ENCODE measurements at places on chromosomes 4 and X.

DNA sequence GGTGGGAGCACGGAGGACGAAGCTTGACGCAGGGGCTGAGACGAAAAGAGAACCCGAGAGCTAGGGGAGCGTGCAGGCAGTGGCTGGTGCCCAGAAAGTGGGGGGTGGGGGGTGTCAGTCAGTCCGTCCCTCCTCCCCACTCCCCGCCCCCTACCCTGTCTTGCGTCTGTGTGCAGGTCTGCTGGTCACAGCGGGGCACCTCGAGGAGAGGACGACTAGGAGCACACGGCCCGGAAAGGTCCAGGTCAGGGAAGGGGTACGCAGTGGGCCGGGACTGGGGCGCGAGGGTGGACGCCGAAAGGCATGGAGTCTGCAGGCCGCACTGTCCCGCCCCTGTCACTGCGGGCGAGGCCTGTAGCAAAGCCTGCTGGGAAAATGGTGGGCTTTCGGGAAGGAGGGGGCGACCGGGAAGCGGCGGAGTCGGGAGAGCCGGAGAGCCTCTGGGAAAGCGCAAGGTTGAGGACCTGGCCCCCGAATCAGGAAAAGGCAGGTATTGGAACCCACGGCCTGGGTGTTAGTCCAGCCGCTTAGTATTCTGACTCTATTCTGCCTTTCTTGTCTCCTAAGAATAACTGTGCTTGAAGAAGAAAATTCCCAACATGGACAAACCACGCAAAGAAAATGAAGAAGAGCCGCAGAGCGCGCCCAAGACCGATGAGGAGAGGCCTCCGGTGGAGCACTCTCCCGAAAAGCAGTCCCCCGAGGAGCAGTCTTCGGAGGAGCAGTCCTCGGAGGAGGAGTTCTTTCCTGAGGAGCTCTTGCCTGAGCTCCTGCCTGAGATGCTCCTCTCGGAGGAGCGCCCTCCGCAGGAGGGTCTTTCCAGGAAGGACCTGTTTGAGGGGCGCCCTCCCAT, 769 bp downstream of the TCEAL1 start:
- peak; percentile 19 for DNase-seq

GRCh38 chrX:43595931-43596330, 60.2 kb upstream of the MAOA start:
- DNase-seq = no peak

- no peak for DNase-seq
Measured at GRCh38 chr4:14176613-14177012, 549.1 kb upstream of the BOD1L1 start.

GRCh38 chrX:129705377-129705925, 33.3 kb upstream of the XPNPEP2 start:
- no peak for DNase-seq

GRCh38 chr4:140308366-140309123, 64.9 kb upstream of the SCOC start:
- DNase-seq = no peak

Data from activated naive CD4-positive, alpha-beta T cell treated with Interleukin-2 at 50 U/mL for 16 hours (primary cell).